Substantia nigra (tissue), 51 donors: ENCODE measurements at places on chromosomes 6 and 20.
A peak's percentile ranks its signal among the peaks of the same experiment; 100 is the strongest.

GRCh38 chr6:30719791-30720737, at the start of gene TUBB:
TSS of gene TUBB (plus strand) at chr6:30720352. CDS start at chr6:30720507, 155 bp downstream.
- DNase-seq = peak; percentile 90

GRCh38 chr6:12751694-12752325, 35.2 kb downstream of the PHACTR1 start:
- peak; percentile 0 for DNase-seq

DNA sequence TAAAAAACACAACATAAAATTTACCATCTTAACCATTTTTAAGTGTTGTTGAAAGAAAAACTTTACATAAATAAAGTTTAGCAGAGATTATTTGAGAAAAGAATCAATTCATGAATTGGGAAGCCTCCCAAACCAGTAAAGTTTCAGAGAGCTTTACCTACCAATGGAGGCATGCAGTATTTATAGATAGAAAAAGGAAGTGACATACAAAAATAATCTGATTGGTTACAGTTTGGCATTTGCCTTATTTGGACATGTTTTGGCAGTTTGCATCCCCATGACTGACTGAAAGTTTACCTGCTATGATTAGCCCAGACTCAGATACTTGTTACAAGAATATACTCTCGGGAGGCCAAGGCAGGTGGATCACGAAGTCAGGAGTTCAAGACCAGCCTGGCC, 3.7 kb upstream of the CMTR1 start:
- no peak for DNase-seq

- DNase-seq = no peak
These were observed 36.4 kb downstream of the MYLK4 start for GRCh38 chr6:2714111-2714895.

DNA sequence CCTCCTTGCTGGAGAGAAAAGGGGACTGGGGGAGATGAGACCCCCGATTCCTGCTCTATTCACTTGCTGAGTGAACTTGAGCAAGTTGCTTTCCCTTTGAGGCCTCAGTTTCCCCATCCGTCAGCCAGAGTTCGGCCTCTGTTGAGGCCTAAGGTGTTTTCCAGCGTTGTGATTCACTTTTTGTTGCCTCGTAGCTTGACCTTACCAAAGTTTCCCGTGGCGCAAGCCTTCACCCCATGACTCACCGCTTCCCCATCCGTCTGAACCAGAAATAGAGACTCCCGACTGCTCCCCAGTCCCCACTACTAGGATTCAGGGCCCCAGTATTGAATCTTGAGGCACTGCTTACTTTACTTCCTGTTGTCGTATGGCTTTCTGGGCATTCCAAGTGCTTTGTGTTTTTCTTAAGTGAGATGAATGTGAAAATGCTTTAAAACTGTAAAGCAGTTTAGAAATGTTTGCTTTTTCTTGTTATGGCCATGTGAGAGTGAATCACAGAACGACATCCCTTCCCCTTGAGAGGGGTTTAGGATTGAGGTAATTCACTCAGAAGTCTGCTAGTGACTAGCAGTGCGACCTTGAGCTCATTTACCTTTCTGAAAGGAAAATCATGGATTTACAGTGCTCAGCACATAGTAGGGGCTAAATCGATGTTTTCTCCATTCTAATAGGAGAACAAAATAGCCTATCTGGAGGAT, 1.2 kb downstream of the CHMP4B start:
- no peak for DNase-seq

DNA sequence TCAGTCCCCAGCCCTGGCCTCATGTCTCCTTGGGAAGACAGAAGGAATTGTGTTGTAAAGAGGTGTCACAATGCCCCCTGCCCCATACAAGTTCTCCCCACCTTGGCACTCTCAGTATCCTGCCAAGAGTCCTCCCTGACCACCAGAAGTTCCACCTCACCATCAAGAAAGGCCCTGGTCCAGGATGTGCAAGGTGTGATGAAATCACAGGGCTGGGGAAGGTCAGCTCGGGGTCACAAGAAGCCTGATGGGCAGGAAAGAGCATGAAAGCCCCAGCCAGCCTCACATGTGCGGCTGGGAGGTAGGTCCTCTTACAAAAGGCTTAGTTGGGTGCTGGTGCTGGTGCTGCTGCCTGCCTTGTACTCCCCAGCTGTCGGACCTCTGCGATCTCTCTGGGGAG, 12.9 kb upstream of the C6orf132 start:
- no peak for DNase-seq

- DNase-seq = no peak
These were observed 107.6 kb downstream of the THBS2 start for GRCh38 chr6:169145991-169146501.

GRCh38 chr6:149935246-149935645, 6.6 kb upstream of the ULBP2 start:
- DNase-seq = no peak

DNA sequence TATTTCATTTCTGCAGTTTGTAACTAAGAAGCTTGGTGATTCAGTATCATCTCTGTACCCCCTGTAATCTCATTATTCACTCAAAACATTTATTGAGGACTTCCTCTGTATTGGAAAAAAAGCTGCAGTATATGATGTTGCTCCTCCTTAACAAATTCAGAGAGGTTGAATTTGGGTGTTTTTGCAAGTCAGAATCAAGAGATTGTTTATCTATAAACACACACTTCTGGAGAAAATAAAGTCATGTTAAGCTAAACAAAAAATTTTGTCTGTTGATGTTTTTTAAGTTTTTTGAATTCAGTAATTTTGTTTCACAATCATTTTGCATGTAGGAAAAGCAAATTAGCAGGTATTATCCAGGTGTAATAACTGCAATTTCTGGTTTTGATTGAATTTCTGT, 11.4 kb upstream of the RHAG start:
- DNase-seq = no peak

DNA sequence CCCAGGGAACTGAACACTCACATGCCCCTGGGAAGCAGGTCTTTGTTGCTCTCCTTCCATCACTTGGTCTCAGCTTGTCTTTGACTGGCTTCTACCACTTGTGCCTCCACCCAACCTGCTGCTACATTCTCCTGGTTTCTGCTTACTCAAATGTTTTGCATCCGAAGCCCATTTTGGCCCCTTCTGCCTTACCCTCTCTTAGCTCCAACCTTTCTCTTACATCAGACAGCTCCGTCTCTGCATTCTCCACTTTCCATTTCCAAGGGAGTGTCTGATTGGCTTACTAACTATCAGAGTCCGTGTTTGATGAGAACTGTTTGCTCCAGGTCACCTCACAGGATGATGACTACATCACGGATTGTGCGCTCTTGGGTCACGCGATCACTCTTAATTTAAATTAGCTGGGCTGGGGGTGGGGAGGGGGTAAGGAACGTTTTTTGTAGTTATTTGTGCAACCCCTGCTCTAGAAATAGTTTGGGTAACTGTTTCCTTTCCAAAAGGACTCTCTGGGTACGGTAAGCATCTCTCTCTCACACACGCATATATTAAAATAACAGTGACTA, 844 bp upstream of the ABRACL start:
- no peak for DNase-seq

DNA sequence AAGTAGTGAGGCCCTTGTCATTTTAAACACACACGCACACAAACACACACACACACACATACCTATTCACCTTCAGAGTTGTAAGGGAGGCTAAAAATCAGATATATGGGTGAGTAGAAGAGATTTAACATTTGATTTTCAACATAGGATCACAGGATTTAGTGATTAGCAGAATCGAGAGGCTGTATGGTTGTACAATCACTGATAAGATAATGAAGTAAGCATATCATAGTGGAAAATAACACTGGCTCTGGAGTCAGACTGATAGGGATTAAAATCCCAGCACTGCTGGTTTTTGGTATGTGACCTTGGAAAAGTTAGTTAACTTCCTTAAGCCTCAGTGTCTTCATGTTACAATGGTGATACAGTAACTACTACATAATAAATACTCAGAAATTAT, 40.8 kb downstream of the RNF217 start:
- no peak for DNase-seq
